ENCODE measurements at places on chromosomes 13 and 19.
A peak's percentile ranks its signal among the peaks of the same experiment; 100 is the strongest.

- no peak for DNase-seq
These were observed 53.7 kb downstream of the LACC1 start for GRCh38 chr13:43933378-43933777.

DNA sequence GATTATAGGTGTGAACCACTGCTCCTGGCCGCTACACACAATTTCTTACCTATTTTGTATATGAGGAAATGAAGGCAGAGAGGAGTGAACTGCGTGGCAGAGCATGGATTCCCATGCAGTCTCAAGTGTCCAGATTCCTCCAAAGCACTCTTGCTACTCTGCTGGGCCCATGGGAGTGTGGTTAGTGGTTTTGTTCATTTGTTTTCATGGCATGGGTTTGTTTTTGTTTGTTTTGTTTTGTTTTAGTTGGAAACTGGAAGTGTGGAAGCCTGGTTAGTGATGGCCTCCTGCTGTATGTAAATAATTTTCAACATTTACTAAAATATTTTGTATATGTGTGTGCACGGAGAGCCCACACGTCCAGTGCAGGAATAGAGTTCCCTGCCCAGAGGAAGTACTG is 61.3 kb upstream of the LRCH1 start:
- no peak for DNase-seq

GRCh38 chr19:21688464-21688863 is 78.9 kb downstream of the ZNF100 start:
- no peak for DNase-seq

GRCh38 chr13:114124921-114125320 is 7.5 kb downstream of the RASA3 start:
- peak; percentile 70 for DNase-seq

GRCh38 chr19:18660051-18660910 is 23.2 kb upstream of the CRTC1 start:
- no peak for DNase-seq
